Cardiac fibroblast (primary cell): ENCODE measurements at places on chromosomes 5 and 9.

DNA sequence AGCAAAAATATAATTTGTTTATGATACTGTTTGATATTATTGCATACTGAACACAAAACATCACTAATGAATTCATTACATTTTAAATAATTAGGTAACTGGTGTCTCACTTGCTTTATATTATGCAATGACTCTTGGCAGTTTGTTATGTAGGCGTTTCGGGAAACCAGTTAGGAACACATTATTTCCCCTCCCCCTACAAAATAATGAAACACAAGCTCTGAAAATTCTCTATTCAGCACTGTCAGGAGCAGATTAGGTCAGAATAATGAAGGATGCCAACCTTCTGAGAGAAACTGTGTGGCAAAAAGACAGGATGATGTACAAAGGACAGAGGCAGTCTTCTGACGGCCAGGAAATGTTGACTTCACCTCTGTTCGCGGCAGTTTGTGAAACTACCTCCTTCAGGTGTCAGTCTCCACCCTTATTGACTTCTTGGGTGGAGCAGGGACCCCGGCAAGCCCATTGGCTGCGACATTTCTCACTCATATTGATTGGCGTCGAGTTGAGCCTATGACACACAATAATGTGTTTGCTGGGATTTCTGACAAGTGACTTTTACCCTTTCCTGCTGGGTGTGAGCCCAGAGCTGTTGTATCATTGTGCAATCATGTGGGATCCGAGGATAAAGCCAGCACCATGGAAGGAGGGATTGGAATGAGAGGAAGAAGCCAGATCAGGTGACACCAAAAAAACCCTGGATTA lies 33.9 kb downstream of the SH3PXD2B start:
- peak; percentile 98 for DNase-seq

DNA sequence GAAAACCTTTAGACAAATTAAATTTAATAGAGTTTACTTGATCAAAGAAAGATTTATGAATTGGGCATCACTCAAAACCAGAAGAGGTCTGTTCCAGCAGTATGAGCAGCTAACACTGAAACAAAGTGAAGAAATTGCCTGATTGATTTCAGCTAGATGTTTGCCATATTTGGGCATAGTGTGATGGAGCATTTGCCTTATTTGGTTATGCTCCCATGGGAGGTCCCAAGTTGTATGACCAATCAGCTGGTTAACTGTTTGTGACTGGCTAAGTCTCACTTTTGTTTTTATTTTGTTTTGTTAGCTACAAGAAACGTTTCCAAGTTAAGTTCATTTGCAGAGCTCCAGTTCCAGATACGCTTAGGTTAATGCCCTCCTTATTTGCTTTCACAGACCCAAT lies 53.3 kb upstream of the LMNB1 start:
- DNase-seq: peak; percentile 48

- DNase-seq: peak; percentile 77
Measured at GRCh38 chr5:123937230-123937629, 425.3 kb downstream of the CSNK1G3 start.

DNA sequence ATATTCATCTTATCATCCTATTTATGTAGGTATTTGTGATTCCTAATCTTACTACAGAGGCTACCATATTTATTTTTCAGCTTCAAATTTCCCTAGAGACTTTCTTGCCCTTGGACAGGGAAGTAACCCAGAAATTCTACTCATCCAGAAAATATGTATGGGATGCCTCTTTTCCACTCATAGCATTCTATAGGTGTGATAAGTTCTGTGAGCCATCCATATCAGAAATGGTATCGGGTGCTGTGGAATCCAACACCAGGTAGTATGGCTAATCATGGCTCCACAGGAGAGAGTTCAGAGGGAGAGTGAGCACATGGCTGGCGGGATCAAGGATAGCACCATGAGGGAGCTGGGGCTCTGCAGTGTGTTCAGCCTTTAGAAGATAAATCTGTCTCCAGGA lies 349.3 kb upstream of the ACTBL2 start:
- peak; percentile 31 for DNase-seq

GRCh38 chr5:36528588-36528987 lies 77.8 kb upstream of the SLC1A3 start:
- no peak for DNase-seq

- no peak for DNase-seq
Measured at GRCh38 chr9:137778914-137779313, 98.7 kb upstream of the CACNA1B start.

- DNase-seq: no peak
Measured at GRCh38 chr9:138102246-138103051, 224.9 kb downstream of the CACNA1B start.

- DNase-seq: no peak
Measured at GRCh38 chr5:73155271-73156222, 17.4 kb upstream of the TMEM174 start.

DNA sequence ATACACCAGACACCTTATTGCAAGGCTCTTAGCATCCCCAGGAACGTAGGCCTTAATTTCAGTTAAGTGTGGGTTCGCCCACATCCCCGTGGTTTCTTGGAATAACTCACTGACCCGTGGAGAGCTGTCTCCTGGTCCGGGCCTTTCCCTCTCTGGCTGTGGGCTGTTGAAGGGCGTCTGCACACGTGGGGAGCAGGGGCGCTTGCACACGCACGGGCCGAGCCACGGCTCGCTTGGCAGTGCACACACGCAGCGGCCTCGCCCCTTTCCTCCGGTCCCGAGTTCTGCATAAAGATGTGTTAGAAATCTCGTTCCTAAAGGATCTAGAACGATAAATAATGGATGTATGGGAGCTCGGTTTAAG lies 141.9 kb downstream of the PBX3 start:
- DNase-seq: peak; percentile 43

DNA sequence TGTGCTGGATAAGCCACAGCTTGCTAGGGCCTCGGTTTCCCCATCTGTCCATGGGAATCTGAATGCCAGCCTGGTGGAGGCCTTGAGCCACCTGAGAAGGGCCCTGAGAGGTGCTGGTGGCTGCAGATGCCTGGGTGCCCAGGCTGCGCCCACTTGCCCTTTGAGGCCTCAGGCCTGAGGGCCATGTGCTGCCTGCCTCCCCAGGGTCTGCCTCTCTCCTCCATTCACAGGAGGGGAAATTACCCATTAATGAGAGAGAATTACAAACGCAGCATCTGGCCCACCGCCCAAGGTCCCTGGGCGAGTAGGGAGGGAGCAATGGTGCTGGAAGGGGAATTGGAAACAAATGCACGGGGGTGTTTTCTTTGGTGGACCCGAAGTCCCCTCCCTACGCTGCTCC lies 59.6 kb downstream of the BARX1 start:
- no peak for DNase-seq

- DNase-seq: no peak
Measured at GRCh38 chr5:107147589-107147988, 523.1 kb downstream of the EFNA5 start.

GRCh38 chr5:54792611-54793404 lies 192.6 kb downstream of the ESM1 start:
- DNase-seq: no peak

GRCh38 chr5:6599739-6600138 lies 33.1 kb downstream of the NSUN2 start:
- DNase-seq: no peak

- peak; percentile 31 for DNase-seq
Measured at GRCh38 chr9:123834218-123834888, 95.6 kb downstream of the DENND1A start.

DNA sequence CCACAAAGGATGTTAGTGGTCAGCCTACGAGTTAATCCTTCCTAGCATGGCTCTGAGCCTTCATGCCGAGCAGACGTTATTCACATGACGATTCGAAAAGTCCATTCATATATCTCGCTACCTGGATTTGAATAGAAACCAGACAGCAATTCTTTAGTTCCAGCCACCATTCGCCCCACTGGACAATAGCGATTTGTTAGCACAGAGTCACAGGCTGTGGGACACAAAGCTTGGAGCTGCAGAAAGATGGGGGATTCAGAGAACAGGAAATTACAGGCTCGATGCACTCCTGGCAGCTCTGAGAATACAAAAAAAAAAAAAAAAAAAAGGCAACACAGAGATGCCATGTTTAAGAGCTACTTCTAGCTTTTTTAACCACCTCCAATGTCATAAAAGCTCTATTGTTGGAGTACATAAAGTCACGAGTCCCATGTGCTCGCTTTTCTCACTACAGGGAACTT lies 110.7 kb downstream of the NR6A1 start:
- DNase-seq: peak; percentile 78

- DNase-seq: peak; percentile 94
Measured at GRCh38 chr9:112072721-112073638, 102.1 kb downstream of the SUSD1 start.

DNA sequence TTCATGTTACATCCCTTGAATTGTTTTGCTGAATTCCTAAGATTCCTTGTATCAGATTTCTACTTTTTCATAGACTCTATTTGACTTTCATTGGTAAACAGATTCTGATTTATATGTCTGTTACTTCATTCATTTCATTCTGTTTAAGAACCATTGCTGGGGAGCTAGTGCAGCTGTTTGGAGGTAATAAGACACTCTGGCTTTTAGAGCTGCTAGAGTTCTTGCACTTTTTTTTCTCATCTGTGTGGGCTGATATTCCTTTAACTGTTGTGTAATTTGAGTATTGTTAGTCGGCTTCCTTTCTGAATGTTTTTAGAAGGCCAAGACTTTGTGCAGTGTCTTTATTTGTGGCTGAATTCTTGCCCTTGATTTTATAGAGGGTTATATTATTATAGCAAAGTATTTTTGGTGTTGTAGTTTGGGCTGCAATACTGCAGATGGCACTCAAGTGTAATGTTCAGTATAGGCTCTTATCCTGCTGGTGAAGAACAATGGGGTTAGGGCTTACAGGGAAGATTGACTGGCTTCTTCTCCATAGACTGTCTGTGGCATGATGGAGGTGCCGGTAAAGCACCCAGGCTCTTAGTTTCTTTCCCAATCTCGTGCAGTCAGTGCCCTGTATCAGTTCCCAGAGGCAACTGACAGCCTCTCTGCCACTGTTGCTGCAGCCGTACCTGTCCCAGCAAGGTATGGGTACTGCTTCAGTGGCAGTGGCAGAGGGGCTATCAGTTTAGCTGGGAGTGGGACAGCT lies 162.2 kb downstream of the OXCT1 start:
- peak; percentile 73 for DNase-seq

GRCh38 chr5:10704949-10705621 lies 55.9 kb downstream of the DAP start:
- peak; percentile 69 for DNase-seq

DNA sequence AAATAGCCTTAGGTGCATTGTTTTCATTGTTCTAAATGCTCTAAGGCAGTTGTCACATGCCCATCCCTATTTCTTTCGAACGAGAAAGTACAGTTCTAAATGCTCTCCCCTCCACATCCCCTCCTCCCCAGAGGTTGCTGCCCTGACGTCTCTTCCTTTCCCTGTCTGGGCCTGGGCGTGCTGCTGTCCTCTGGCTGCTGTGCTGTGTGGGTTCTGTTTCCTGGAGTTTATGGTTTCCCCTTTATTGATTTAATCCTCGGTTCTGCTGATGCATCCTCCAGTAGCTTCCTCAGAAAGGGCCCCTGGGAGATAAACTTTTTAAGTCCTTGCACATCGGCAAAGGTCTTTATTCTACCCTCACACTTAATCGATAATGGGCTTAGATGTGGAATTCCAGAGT lies 48.8 kb downstream of the MVB12B start:
- DNase-seq: peak; percentile 28

GRCh38 chr5:149853331-149853648 lies 91.3 kb downstream of the PDE6A start:
- DNase-seq: no peak
